ENCODE measurements at places on chromosomes 3 and 15.

DNA sequence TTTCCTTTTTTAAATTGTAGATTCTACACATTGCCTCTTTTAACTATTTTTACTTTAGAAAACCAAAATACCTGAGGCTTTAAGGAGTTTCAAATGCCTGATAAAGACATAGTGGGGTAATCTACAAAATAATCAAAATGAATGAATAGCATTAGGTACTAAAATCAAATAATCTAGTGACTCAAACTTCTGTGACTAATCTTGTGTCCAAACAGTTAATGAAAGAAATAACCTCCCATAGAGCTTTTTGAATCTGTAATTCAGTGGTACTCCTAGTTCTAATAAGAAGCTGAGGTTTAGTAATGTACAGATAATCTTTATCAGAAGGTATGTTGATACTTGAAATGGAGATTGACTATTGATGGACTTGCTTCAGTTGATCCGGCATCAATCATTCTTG, 53.0 kb downstream of the DTWD1 start:
- no peak for DNase-seq

DNA sequence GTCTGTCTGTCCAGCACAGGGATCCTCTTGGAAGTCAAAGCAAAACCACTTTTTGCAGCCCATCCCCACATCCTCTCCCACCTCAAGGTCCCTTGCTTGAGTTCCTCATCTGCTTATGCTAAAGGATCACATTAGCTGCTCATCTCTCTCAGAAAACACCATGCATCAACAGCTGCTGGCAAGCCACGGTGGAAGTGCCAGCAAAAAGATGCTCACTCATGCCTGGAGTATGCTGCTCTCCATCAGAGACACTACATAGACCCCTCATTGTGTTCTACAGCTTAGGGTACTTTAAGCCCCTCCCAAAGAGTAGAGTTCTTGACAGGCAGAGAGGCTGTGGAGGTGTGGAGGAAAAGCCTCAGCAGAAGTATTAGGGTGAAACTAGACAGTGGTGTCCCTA, 94.6 kb upstream of the COL8A1 start:
- DNase-seq, result no peak

GRCh38 chr3:99938270-99938911, 120.7 kb downstream of the CMSS1 start:
- DNase-seq, result no peak

DNA sequence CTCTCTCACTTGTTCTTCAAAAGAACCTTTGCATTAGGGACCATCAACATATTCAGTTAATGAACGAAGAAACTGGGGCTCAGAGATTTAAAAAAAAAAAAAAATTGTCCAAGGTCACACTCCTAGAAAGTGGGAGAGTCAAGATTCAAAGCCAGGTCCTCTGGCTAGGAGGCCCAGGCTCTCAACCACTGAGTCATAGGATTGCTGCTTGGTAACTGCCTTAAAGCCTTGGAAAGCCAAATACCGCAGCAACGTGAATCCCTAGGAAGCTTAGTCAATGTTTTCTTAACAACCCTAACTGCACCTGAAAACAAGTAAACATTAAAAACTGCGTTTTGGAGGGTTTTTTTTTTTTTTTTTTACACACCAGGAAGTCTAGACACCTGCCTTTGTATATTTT, 156.8 kb downstream of the WNT5A start:
- no peak for DNase-seq

DNA sequence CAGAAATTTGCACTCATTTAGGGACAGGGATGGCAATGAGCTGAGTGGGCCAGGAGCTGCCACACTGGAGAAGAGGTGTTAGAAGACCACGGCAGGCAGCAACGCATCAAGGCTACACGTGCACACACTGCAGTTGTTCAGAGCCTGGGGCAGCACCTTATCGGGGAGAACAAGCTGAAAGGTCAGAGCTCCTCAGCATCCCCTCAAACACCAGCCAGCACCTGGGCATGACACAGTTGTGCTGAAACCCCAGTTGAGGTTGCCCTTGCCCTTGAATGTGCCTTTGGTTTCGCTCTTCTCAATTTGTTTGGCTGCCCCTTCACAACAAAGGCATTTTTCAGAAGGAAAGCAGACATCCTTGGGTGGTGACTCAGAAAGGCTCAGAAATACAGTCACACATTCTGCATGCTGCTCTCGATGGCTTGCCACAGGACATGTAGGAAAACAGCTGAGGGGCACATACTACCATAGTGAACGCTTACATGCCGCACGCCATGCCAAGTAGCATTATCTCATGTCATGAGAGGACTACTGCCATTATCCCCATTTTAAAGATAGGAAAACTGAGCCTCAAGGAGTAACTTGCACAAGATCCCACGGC, 57.6 kb downstream of the ST8SIA2 start:
- DNase-seq, result no peak
